Fibroblast of skin of left biceps (primary cell): ENCODE measurements at places on chromosomes 4 and X.

DNA sequence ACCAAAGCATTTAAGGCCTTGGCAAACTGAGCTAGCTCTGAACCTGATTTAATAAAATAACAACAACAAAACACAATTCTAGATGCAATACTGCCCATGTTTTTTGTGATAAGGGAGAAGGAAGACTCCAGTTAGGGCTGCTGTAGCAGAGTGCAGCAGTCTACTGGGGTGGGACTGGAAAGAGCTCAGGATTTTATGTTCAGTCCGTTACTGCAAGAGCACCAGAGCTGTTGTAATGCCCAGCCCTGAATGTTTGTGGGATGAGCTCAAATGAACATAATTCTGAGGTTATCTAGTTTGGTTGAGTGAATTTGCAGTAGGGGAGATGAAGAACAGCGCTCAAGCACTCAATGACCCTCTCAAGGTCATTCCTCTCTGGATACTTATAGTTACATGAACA, 743.8 kb downstream of the FAT4 start:
- DNase-seq, result no peak

DNA sequence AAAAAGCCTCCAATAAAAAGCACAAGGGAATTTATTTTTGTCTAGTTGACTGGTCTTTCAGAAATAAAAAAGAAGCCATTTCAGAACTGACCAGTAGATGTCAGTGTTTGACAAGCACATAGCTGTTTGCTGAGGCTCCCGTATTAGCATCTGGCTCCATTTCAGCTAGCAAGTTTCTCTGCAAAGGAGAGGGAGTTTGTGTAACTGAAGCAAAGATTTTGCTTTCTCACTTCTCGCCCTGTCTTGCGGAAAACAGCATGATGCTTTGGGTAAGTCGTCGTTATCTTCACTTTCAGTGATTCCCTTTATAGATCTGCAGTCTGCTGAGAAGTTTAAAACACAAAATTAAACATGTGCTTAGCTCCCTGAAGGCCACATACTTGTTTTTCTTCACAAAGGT, 85.5 kb downstream of the CT47B1 start:
- DNase-seq, result no peak

DNA sequence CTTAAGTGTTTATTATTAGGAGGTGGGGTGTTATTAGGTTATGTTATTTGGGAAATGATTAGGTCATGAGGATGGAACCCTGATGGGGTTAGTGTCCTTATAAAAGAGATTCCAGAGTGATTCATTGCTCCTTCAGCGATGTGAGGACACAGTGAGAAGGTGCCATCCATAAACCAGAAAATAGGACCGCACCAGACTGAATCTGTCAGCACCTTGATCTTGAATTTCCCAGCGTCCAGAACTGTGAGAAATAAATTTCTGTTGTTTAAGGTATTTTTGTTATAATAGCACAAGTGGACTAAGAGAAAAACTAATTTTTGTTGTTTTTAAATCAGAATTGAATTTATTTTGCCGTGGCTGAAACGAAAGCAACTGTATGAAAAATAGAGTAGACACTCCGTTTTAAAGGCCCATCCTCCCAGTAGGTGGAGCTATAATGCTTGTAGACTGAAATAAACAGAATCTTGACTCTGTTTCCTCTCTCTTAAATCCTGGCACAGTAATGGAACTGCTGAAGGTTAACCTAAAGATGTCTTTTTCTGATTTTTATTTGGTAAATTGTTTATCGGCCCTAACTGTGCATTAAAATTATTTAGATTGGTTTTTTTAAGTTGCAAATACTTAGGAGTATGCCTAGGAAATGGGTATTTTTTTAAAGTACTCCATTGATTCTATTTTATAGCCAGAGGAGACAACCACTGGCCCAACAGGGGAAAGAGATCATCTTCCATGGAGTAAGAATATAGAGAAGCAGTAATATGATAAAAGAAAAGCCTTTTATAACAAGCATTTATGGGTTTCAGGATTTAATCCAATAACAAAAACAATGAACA, 133.2 kb upstream of the ADAMTS3 start:
- DNase-seq, result peak; percentile 2

GRCh38 chr4:82930848-82931755, 30.6 kb downstream of the THAP9 start:
- DNase-seq, result no peak

DNA sequence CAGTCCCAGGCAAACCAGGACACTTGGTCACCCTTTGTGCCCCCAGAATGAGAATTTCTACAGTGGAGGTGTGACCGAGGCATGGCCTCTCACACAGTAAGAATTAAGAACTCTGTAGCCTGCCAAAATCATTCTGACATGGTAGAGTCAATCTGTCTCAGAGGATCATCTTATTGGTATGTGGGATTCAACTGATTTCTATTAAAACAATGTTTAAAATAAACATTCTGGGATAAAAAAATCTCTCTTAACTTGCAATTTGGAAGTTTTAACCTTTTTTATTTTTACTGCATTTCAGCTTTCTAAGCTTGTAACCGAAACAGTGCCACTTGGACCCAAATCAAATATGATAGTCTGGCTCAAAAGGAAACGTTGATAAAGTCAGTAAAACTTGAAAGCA, 165.4 kb upstream of the LDB2 start:
- DNase-seq, result peak; percentile 79

- DNase-seq, result no peak
Measured at GRCh38 chr4:153099391-153100140, 104.7 kb upstream of the TRIM2 start.

- peak; percentile 64 for DNase-seq
Measured at GRCh38 chr4:170391066-170391740, 301.4 kb upstream of the AADAT start.

DNA sequence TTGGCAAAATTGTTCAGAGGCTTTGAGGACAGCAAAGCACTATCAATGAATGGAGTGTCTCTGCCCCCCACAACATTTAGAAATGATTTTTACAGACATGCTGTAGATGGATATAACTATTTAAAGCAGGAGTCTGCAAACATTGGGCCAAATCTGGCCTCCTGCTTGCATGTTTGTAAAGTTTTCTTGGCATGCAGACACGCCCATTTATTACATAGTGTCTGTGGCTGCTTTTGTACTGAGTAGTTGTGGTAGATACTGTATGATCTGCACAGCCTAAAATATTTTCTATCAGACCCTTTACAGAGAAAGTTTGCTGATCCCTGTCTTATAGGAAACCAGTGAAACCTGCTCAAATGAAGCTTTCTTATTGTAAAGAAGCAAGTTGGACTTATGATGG, 45.5 kb upstream of the PHEX start:
- DNase-seq, result no peak

DNA sequence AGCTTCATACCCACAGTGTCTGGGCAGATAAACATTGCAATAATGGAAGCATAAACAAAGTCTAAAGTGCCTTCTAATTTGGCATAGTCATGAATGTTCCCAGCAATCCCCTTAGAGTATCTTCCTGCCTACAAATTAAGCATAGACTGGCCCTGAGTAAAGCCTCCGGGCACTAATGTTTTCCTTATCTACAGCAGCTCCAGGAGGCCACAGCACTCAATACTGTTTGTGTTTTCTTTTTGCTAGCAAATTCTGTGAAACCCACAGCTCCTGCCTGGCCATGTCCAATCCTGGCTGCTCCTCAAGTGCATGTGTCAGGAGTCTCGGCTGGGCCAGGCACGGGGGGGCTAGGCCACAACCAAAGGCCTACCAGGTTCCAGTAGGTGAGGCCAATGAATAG, 102.7 kb upstream of the TBC1D9 start:
- no peak for DNase-seq

GRCh38 chr4:126182336-126182735, 867.6 kb downstream of the FAT4 start:
- DNase-seq, result no peak

DNA sequence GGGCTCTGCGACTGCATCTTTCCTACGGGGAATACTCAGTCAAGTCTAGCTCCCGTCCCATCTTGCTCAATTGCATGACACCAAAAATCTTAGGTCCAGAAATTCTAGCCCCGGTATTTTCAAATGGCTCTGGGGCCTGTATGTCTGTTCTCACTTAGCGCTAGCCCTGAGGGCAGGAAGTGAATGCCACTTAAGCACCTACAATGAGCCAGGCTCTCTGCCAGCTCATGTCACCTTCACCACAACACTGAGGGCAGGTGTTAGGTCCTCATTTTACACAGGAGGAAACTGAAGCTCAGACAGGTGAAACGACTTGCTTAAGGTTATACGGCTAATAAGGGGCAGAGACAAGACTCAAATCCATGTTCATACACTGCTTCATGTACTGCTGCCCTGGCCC, 282.8 kb downstream of the PPP1R2C start:
- no peak for DNase-seq

DNA sequence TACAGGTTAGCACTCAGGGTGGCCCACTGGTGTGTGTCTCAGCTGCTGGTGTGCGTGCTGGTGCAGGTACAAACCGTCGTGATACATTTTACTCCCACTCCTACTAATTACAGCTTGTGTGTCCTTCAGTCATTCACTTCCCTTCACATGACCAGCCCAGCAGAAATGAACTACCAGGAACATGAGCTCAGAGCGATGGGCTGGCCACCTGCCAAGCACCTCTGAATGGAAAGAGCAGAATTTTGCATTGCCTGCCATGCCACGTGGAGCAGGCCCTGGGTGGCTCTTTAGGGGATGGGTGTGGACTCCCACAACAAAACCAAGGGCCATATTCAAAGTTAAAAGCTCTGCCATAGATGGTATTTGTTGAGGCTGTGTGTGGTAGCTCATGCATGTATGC, 58.9 kb upstream of the PGM2 start:
- no peak for DNase-seq

DNA sequence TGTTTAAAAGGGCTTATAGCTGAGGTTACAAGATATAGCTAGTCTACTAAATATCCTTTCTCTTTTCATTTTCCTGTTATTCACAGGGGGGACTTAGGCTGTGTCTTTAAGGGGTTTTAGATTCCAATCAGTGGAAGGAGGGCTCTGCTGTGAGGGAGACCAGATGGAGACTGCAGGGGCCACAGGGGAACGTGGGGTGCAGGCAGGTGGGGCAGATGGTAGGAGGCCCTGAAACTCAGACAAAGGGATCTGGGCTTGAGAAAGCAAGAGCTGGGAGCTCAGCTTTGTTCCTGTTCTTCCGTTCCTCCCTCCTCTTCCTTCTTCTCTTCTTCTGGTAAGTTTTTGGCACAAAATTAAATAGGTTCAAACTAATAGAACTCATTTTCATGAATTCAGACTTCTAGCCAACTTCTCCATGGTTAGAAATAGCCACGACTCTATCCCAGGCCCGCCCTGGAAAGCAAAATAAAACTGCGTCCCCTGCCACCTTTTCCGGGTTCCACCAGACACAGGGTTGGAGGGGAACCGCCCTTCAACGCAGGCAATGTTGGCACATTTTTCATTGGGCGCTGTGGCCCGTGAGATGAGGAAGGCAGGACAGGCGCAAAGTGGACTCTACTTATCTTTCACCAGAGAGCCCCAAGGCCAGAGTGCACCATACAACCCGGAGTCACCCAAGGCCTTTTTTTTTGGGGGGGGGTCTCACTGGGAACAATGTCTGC, 3.5 kb upstream of the TMSB4X start:
- DNase-seq, result no peak

- DNase-seq, result no peak
Measured at GRCh38 chr4:2297606-2298531, 36.0 kb upstream of the MXD4 start.

- DNase-seq, result no peak
Measured at GRCh38 chr4:183146478-183146877, 47.4 kb downstream of the WWC2 start.

DNA sequence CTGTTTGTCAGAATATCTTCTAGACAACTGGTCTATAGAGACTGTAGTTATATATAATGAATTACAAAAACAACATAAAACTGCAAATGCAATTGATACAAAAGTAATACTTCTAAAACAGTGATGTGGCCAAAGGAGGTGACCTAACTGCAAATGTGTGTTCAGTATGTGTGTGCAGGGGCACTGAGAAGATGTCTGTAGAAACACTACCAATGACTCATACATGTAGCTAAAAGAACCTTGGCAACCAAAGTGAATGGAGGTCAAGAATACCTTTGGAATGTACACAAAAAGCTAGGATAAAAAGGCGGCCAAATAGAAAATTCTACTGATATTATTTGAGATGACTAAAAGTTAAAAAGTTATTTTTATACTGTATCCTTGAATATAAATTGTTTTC, 261.8 kb downstream of the CAMK2D start:
- peak; percentile 28 for DNase-seq

DNA sequence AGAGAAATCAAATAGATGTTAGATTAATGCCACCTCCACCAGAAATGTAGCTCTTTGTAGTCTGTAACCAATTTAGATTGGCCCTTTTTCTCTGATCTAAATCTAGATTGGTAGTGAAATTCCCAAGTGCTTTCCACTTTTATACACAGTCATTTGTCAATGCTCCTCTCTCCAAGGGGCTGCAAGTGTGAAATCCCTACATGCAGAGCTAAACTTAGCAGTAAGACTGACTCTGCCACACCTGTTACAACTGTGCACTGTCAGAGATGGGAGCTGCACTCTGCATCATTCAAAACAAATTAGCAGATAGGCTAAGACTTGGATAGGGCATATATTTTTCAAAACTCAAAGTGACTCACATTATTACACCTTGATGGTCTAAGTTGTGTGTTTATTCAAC, 9.1 kb downstream of the SERTM2 start:
- no peak for DNase-seq

GRCh38 chrX:78545233-78545632, 113.9 kb downstream of the RTL3 start:
- no peak for DNase-seq

DNA sequence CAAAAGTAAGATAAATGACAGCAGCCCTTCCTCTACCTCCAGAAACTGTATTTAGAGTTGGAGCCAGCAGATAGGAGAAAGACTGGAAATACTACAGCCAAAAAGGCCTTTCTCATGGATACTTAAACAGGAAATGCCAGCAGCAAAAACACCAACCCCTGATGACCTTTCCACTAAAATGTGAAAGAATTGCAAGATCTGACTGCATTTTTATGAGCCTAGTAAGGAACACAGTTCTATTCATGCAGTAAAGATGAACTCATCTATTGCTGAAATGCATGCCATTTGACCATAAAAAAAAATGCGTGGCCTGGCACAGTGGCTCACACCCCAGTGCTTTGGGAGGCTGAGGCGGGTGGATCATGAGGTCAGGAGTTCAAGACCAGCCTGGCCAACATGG, 19.9 kb downstream of the ABCG2 start:
- DNase-seq, result peak; percentile 25

DNA sequence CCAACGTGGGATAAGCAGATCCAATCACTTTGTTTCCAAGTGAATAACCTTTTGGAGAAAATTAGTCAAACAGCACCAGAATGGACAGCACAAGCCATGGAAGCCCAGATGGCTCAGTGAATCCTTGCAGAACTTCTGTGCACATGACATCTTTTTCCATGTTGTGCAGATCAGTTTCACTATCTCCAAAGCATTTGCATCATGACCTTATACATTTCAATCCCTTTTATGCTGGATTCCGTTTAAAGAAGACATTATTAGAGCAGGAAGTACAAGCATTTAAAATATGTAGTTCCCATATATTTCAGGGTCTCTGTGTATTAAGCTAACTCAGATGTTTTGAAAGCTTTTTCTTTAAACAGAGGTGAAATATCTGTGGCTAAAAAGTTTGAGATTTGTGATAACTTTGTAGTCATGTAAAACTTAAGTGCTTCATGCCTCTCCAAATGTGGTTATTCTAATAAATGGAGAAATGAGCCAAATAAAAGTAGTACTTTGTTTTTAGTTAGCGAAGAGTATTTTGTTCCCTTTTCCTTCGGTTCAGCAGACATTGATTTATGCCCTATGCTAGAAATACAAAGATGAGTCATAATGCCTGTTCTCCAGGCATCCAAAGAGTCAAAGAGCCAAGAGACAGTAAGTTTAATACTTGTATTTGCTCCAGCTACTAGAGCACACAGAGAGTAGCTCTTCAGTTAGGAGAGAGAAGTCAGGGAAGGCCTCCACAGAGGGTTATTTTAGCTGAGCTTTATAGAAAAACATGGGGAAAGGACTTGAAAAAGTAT, 39.0 kb downstream of the PLAC8 start:
- peak; percentile 61 for DNase-seq
